H7 (cell line): ENCODE measurements at places on chromosomes 4 and X. TPM values are rescaled to one million over a fixed set of nuclear protein-coding genes. Genes with fewer than 3 reads are reported as not detected.

Gene TEX11
- 0.03 and 0.37 TPM in 2 replicates for total RNA-seq

Gene NFXL1
- total RNA-seq, result 10.7 and 19.5 TPM in 2 replicates

Gene ZNF732
- not detected in 2 replicates for total RNA-seq

Gene ANKRD37
- total RNA-seq, result 0.24 and 2.5 TPM in 2 replicates

Gene DGKK
- total RNA-seq, result 0.67 and 1.4 TPM in 2 replicates

Gene TIGD2
- 6.4 and 7.3 TPM in 2 replicates for total RNA-seq

Gene NMU
- total RNA-seq, result 52.5 and 63.5 TPM in 2 replicates

GRCh38 chrX:39813631-39814277 is 284.0 kb downstream of the BCOR start:
- no peak for DNase-seq

DNA sequence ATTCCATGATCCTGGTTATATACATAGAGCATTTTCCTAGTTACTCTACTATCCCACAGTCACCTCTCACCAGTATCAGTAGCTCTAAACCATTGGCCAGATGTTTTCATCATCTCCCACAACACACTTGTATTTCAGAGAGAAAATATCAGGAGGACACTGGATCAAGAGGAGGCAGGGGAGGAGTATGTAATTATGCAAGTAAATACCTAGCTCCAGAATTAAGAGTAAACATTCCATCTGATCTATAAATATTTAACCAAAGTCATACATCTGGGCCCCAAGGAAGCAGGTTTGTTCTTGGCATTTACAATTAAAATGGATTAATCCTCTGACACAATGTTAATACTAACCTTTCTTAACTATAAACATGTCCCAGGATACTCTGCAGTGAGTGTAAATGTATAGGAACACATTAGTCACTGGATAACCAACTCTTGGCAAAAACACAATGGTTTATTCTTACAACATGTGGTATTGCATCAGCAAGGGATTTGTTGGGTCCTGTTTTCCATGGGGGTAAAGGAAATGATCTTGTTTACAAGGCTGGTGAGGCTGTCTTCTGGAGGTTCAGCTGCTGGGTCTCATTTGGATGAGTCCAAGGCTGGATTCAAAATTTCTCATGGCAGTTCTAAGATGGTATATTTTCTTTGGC is 170.1 kb downstream of the ATG4A start:
- no peak for DNase-seq

- DNase-seq, result no peak
Measured at GRCh38 chr4:98150092-98150761, 7.0 kb upstream of the STPG2 start.

GRCh38 chr4:89204624-89205023 is 93.3 kb downstream of the TIGD2 start:
- DNase-seq, result no peak

DNA sequence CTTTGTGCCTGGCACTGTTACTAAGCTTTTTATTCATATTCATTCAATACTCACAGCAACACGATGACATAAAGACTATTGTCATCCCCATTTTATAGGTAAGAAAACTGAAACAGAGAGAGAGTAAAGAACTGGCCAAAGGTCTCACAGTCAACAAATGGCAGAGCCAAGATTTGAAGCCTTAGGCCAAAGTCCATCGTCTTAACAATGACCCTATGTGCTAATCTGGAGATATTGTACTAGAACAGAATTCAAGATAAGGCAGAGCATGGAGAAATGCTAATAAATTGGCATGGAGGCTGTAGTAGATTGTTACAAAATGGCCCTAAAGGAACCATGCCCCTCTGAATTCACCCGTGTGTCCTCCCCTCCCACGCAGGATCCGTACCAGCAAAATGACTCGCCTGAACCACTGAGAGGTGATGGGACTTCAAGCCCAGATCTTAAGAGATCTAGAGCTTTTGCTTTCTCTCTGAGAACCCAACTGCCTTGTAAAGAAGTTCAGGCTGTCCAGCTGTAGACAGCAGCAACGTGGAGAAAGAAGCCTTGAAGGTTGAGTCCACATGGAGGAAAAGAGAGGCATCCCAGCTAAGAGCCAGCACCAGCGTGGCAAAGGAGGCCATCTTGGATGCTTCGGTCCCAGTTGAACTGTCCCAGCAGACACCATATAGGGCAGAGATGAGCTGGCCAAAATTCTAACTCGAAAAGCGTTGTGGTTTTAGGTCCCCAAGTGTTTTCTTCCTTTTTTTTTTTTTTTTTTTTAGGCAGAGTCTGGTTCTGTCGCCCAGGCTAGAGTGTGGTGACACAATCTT is 52.8 kb upstream of the RBM47 start:
- DNase-seq, result no peak

- no peak for DNase-seq
Measured at GRCh38 chr4:124070688-124071484, 641.6 kb downstream of the ANKRD50 start.

DNA sequence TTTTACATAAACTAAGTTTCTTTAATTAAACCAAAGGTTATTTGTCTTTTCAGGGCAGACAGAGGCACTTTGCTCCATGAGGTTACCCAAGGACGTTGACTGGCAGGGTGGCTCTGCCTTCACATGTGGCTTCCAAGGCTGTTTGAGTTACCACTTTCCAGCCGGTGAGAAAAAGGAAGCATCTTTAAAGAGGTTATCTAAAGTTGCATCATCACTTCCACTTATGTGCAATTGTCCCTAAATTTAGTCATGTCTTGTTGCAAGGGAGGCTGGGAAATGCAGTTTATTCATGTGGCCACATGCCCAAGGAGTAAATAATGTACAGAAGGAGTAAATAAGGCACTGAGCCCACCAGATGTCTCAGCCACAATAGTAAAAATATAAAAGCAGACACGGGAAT is 29.0 kb upstream of the RAP1GDS1 start:
- no peak for DNase-seq

DNA sequence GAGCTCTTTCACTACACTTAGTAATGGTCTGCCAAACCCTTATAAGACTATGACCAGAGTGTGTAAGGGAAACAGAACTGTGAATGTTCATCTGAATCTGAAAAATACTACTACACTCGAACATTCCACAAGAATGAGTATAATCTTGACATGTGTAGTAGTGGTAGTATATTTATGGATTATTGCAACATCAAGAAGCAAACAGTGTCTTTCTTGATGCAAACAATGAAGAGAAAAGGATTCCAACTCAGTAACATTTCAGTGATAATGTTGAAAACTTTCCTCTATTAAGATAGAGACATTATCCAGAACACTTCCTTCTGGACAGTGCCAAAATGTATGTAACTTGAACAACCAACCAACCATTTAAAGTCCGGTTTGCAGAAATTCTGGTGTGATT is 394.7 kb upstream of the CPEB2 start:
- no peak for DNase-seq

- no peak for DNase-seq
Measured at GRCh38 chrX:65034292-65034667, 58.0 kb upstream of the ZC4H2 start.

DNA sequence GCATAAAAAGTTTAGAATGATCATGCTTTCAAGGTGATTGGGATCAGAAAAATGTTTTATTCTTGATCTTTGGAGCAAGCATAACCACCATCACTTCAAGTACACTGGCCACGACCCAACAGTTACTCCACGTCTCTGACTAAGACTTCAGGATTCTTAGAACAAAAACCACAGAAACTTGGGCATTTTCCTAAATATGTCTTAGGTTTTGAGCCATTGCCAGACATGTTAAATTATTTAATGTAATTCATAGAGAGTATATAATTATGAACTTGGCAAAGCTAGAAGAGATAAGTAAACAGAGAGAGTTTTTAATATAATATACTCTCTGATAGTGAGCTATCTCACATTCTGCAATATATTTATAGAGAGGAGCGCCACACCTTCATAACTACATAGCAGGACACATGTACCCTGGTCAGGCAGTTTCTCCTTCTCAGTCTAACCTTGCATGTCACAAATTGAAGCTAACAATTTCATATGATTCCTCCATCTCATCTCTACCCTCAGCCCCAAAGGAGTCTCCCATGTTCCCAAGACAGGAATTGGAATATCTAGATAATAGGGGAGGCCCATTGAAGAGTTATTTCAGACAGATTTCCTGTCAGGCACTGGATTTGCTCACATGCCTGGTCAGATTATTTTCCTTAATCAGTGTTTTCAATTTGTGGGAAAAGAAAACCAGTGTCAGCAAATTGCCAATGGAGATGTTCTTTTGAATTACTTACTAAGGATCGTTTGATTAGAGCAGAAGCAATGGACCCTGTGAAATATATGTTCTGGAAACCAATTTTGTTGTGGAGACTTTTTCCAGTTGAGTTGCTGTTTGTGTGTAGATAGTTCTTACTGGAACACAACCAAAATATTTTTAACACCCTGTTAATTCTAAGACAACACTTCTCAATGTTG is 61.7 kb upstream of the GUCY1A1 start:
- no peak for DNase-seq

DNA sequence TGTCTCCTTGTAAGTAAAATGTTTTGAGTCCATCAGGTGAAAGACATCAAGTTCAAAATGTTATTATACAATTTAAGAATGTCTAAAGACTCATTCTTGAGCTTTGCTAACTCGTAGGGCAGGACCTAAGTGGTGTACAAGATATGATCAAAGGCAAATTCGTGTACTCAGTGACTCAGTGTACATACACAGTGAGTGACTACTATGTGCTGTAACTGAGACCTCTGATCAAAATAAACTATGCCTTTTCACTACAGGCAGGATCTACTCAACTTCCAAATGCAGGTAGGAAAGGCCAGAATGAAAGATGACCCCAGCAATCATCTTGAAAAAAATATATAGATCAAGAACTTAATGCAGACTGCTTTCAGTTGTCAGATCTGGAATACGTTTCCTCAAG is 49.9 kb downstream of the ADGRG2 start:
- DNase-seq, result no peak
